T-helper 2 cell (primary cell): ENCODE measurements at places on chromosomes 5 and 9.

- DNase-seq, result no peak
These were observed 35.8 kb downstream of the USP20 start for GRCh38 chr9:129871046-129871445.

DNA sequence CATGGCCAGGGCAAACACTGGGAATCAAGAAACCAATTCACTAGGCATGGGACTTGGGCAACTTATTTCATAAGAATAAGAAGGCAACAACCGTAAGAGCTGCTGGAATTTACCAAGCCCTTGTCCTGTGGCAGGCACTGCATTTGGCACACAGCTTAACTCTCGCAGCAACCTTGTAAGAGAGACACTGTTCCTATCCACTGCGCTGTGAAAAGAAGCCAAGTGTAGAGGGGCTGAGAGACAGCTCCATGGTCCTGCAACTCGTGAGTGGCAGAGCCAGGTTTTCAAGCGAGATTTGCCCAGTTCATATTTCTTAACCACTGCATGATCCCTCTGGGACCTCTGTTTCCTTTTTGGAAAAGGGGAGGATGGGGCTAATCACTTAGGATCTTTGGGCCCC lies 129.3 kb upstream of the STC2 start:
- DNase-seq, result no peak

DNA sequence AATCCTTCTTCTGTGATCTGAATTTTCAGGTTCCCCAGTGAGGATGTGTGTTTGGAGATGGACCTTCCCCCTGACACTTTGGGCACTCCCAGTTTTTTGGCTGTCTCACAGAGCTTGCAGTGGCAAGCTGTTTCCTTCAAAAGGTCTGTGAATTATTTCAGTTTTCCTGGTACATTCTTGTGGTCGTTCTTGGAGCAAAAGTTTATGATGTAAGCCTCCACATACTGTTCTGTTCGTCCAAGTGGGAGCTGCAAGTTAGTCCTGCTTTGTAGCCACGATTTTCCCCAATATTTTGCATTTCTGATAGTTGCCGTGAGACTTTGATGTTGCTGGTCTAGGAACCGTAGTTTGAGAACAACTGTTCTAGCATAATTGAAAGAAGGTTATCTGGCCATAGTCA lies 88.3 kb downstream of the MTAP start:
- DNase-seq, result no peak

DNA sequence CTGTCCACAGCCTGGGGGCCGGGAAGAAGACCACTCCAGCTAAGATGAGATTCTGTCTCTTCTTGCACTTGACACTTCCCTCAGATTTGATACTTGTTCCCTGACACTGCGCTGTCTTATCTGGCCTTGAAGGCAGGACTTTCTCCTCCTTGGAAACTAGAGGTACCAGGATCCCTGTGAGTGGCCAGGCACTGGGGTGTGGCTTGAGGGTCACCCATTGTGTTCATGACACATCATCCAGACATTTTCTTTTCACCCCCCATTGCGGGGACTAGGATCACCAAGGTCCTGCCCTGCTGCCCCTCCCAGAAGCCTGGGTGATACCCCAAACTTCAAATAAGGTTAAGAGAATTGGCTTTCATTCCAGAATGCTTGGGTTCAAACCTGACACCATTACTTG lies 103.3 kb downstream of the NDFIP1 start:
- DNase-seq, result no peak

- DNase-seq, result no peak
These were observed 293.9 kb upstream of the TARS1 start for GRCh38 chr5:33146881-33147280.

DNA sequence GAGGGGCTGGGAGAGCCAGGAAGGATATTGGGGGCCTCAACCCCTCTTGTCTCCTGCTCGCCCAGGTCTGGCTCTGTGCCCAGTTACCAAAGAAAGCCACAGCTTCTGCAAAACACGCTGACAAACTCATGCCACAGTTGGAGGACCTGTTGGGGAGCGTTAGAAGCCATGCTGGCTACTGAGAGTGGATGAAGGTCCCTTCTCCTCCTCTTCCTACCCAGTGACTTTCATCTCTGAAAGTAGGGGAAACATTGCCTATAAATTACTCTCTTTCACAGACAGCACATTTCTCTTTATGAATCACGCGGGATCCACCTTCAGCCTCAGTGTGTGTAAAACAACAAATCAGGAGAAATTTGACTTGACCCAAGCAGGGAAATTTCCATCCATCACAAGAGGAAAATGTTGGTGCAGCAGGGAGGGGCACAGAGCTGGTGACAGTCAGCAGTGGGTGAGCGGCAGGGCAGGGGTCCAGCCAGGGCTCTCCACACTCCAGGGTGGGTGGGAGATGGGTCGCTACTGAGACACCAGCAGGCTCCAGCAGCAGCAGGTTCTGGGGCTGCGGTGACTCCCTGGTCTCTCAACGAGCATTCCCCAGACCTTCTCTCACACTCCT lies 181.9 kb downstream of the FGF18 start:
- DNase-seq, result no peak
